Thymus (tissue), 14 donors: ENCODE measurements at places on chromosomes 2 and 18. TPM values are rescaled to one million over a fixed set of nuclear protein-coding genes. Genes with fewer than 3 reads are reported as not detected.

The SERPINB4 gene
- polyA plus RNA-seq = 48.3 TPM

The SCN3A gene
- polyA plus RNA-seq = 3.0 TPM

- DNase-seq = no peak
Observed at GRCh38 chr18:59729781-59730180, 32.6 kb upstream of the CCBE1 start.

- no peak for DNase-seq
Observed at GRCh38 chr2:61448229-61448628, 22.7 kb downstream of the USP34 start.

DNA sequence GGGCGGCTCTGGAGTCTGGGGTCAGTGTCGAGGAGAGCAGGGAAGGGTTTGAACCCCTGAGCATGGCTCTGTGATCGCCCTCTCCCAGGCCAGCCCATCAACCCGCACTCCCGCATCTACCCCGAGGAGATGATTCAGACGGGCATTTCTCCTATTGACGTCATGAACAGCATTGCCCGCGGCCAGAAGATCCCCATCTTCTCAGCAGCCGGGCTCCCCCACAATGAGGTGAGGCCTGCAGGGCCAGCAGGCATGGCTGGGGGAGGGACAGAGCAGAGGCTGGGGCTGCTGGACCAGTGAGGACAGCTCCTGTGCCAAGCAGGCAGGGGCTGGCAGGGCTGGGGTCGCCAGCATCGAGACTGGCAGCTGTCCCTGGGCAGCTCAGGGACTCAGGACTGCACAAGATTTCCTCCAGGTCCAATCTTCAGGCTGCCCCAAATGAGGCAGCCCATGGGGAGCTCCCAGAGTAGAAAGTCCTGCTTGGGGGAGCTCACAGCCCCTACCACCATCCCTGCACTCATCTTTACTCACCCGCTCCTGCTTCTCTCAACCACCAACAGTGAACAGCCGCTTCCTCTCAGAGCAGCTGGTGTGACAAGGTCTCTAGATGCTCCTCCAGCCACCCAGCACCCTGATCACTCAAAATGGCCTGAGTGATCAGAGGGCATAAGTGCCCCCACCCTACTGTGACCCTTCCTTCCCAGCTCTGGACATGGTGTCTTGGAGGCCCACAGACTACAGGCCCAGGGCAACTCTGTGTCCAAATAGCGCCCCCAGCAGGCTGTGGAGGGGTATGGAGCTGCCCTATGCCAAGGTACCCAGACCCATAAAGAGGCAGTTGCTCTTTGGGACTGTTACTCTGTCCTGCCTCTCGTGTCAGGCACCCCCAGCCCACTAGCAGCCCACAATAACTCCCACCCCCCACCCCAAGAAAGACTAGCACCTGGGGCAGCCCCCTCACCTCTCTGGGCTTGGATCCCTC lies 18.3 kb upstream of the ANKRD53 start:
- no peak for DNase-seq

- peak; percentile 58 for DNase-seq
Observed at GRCh38 chr2:165058476-165059265, 103.3 kb upstream of the SLC38A11 start.

The CNRIP1 gene
- 10.3 TPM for polyA plus RNA-seq

The LHCGR gene
- polyA plus RNA-seq = 0.21 TPM

- DNase-seq = no peak
Observed at GRCh38 chr2:48107326-48107925, 201.1 kb upstream of the FBXO11 start.

DNA sequence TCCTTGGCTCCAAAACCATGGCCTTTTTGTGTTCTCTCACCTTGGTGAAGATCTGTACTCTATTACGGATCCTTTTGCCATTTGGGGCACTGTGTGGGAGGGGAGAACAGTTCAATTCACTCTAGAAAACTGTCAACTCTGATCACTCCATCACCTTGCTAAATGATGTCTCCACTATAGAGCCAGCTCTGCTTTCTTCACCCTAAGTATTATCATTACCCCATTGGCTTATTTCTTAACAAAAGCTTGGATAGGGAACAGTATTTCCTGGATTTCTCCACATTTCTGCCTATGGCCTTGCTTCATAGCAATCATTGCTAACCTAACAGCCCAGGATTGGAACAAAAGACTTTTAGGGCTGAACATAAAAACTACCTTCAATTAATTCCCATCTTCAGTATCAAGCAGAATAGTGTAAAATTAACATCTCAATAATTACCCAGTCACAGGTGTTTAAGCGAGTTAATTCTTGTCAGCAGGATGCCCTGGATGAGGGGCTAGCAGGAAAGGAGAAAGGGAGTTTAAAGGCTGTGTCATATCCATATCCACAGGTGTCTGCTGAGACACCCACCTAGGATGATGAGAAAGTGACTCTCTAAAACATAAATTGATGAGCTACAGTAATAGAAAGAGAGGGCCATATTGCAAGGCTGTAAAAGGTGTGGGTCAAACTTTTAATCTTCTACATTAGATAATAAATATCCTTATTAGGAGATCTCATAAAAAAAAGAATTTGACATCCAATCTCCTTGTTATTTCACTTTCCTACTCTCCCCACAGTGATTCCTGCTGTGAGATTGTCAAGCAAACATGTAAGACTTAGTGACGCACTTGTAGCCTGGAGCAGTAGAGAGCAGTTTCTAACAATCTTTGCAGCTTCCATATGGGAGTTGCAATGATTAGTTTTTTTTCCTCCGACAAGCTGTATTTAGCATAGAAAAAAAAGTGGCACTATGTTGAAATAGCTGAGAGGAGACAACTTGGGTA lies 589.5 kb upstream of the NXPH2 start:
- DNase-seq = no peak

DNA sequence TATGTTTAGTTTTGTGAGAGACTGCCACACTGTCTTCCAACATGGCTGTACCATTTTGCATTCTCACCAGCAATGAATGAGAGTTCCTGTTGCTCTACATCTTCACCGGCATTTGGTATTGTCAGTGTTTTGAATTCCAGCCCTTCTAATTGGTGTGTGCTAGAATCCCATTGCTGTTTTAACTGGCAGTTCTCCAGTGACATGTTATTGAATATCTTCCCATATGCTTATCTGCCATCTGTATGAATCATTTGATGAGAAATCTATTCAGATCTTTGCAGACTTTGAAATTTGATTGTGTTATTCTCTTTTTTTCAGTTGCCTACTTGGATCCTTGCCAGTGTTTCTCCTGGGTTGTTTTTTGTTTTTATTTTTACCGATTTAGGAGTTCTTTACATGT lies 99.0 kb downstream of the SNTG2 start:
- DNase-seq = no peak

- no peak for DNase-seq
Observed at GRCh38 chr2:48247206-48247605, 282.7 kb upstream of the STON1 start.

DNA sequence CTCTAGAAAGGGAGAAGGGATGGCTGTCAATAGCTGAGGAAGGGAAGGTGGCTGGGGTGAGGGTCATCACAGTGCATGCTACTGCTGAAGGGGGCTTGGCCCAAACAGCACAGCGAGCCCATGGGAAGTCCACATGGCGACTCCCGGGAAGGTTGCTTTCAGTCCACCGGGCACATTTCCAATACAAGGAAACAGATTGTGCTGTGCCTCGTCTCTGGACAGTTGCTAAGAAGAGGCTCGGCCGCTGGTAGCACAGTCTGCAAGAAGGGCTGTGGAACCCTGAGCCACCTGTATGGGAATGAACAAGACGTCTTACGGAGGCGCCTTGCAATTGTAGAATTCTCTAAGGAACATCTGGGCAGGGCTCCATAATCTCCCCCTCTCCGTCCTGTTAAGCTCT lies 123.1 kb downstream of the CELF4 start:
- DNase-seq = no peak

DNA sequence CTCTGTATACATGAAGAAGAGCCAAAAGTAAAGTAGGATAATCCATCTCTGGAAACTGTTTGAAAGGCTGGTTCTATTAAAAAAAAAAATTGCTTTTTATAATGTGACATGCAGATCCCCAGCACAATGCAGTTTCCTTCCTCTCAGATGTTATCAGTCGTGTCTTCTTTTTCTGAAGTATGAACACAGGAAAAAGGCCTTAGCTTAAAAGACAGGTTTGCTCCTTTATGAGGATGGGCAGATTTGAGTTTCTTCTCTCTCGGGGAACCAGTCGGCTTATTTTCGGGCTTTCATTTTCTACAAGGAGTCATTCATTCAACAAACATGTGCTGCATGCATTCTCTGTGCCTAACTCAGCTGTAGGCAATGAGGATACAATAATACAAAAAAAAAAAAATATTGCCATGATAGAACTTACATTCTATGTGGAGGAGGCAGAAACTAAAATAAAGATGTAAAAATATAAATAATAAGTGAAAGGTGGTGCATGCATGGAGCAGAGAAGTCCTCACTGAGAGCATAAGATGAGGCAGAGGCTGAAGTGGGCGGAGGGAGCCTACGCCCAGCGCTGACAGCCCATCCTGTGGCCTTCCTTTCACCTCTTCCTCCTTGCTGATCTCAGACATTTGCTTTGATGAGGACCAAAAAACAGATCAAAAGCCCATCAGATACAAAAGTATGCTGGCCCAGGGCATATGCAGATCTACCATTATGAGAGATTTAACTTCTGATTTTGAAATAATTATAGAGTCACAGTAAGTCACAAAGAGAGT lies at the start of gene CD226:
TSS of gene CD226 (minus strand) at position 513 of the 773 bp plus-strand sequence. CDS start at position 46, 467 bp downstream.
- DNase-seq = no peak

DNA sequence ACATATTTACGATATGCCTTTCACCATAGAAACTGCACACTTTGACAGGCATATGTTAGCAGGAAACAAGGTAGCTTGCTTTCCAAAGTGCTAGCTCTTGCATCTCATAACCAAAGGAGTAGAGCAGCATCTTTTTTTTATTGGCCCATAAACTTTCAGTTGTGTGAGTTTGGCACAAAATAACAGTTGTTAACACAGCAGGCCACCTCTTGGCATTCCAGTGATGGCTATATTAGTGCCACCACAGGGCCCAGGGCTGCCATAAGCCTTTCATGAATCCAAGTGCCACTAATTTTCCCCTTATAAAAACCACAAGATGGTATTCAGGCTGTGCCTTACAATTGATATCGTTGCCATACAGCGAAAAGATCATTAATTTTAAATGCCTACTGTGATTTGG lies 40.3 kb upstream of the KLF7 start:
- no peak for DNase-seq

- no peak for DNase-seq
Observed at GRCh38 chr2:64586054-64586453, 61.9 kb downstream of the AFTPH start.

DNA sequence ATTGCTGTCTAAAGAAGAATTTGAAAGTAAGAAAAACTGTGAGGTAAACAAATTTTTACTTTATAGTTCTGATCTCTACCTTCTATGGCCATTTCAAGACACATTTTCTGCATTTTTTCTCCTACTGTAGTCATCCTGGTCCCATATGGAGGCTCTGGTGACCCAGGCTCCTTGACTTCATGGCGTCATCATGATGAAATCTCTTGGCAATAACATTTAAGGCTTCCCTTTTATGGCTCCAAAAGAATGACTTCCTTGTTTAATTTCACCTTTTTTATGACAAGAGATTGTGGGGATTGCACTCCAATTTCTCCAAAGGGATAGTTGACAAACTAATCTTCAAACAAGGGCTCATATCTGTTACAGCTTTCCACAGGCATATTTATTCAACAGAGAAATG lies 143.0 kb upstream of the SCN7A start:
- DNase-seq = no peak

DNA sequence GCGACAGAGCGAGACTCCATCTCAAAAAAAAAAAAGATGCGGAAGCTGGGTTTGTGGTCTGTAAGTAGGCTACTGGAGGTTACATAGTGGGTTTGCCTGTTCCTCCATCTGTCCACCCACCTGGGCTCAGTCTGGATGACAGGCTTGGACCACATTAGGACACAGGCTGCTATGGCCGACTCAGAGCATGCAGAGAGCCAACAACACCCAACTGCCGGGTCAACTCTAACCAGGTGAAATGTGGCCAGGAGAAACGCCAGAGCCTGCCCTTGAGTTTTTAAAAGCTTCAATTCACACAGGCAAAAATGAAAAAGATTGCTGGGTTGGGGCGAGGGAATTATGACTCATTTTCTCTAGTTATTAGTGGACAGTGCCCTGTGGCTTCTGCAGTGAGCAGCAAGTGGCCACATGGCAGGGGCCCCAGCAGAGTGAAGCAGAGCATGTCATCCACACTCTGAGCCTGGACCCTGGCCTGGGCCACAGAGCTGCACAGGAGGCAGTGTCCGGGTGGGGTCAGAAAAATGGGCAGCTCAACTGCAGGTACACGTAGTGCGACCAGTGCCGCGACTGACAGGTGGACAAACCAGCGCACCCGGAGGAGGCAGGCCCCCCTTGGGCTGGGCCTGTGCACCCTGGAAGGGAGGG lies 67.4 kb downstream of the BIN1 start:
- DNase-seq = no peak

The CAVIN2 gene
- polyA plus RNA-seq = 8.2 TPM

DNA sequence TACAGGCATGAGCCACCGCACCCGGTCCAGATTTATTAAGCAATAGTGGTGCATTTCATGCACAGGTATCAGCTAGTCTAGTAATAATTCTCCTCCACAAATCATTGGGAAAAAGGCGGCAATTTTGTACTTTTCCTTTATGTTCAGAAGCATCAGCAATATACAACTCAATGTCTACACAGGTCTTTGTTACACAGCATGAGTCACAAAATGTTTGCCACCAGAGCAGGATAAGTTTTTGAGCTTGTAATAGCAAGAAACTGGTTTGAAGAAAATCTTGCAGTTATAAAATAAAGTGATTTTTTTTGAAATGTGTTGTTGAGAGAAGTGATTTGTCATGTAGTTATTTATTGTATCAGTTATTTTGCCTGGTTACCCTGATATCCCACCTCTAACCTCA lies 4.8 kb upstream of the ITPRIPL1 start:
- DNase-seq = no peak

- DNase-seq = no peak
Observed at GRCh38 chr2:209938906-209939305, 63.5 kb upstream of the RPE start.

GRCh38 chr2:127048969-127049897 lies 57.7 kb downstream of the BIN1 start:
- DNase-seq = no peak

- no peak for DNase-seq
Observed at GRCh38 chr2:159753797-159754196, 41.5 kb downstream of the MARCHF7 start.

DNA sequence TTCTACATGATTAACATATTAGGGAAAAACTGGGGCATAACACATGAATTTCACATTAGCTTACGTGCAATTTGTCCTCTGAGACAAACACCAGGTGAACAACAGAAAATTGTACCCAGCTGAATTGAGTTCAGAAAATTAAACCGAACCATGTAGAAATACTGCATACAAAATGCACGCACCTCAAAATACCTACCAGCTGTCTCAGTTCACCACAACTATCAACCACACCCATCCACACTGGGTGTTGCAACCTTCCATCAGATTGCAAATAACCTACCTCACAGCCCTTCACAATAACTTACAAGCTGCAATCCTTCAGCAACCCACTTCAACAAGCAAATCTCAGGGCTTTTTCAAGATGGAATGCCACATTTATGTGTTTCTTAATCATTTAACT lies 55.9 kb downstream of the UNC50 start:
- DNase-seq = peak; percentile 71

The FNDC4 gene
- 4.3 TPM for polyA plus RNA-seq

The UGT1A3 gene
- not detected for polyA plus RNA-seq

The PROC gene
- 2.5 TPM for polyA plus RNA-seq

GRCh38 chr2:20609349-20609994 lies 41.4 kb downstream of the HS1BP3 start:
- no peak for DNase-seq
